ENCODE measurements at places on chromosomes 3 and 15.

DNA sequence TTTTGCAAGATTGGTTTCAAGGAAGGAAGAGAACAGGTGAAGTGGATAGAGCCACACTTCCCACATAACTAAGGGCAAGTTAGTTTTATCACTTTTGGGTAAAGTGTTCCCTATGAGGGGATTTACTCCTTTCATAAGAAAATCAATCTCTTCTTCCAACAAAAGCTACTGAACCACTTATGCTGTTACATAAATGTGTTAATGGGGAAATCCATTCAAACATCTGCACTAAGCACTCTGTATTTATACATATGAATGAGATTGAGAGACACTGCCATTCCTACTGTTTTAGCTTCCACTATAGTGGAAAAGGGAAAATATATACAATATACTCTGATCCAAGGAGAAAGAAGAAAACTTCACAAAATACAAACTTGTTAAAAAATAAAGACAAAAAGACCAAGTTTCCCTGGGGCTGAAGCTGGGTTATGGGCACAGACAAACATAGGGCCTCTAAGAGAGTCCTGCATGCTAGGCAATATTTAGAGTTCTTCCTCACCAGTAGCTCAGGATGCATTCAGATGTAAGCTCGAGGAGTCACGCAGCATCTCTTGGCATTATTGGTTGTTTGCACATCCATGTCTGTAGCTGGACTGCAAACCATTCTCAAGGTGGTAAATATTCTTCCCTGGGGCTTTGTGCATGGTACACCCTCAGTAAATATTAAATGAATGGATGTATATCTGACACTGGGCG, 454.2 kb downstream of the FGF12 start:
- no peak for DNase-seq

- DNase-seq: no peak
These were observed 110.2 kb downstream of the ATP1B3 start for GRCh38 chr3:141986548-141987107.

DNA sequence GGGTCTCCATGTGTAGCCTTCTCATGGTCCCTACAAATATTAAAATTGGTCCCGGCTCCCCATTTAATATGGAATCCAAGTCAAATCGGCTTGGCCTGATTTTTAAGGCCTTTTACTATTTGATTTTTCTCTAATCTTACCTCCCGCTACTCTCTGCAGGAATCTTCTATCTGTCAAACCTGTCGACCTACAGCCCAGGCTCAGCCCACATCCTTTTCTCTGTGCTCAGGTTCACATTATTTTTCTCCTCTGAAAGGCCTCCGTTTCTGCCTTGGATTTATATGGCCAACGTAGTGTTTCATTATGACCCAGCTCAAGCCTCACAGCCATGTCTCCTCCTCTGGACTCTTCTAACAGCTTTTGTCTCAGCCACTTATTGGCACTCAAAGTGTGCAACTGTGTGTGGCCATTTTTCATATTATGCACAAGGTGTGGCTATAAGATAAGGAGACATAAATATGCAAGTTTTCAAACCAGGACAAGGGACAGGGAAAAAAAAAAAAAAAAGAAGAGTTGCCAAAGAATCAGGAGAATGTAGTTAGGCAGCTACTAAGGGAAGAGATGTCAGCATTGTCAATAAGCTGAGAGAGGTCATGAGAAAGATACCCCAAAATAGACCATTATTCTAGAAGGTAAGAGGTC, 2.1 kb upstream of the GLCE start:
- DNase-seq: no peak

- DNase-seq: no peak
These were observed 14.8 kb downstream of the GTPBP8 start for GRCh38 chr3:113005611-113006010.

DNA sequence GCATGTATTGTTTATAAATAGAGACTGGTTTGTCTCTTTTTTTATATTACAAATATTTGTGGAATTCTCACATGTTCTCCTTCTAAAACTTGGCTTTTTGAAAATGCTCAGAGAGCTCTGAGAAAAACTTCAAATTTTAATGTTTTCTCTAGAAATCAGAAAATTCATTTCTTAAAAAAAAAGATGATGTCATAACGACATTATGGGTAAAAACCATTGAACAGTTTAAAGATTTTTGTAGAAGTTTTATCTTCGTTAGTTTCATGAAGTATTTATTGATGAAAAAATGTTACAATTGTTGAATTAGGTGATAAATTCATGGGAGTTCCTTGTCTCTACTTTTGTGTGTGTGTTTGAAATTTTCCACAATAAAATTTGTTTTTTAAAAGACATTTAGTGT, 81.3 kb downstream of the SATB1 start:
- DNase-seq: no peak

- DNase-seq: no peak
These were observed 369.1 kb downstream of the RBMS3 start for GRCh38 chr3:29649815-29650547.

- DNase-seq: no peak
These were observed 34.4 kb upstream of the TLE3 start for GRCh38 chr15:70132139-70132538.

Data from HEK293T (cell line).